ENCODE measurements at places on chromosomes 12 and 14.

GRCh38 chr14:92037989-92038388, 1.9 kb downstream of the TRIP11 start:
- no peak for DNase-seq

GRCh38 chr12:30000401-30000800, 216.7 kb upstream of the TMTC1 start:
- DNase-seq, result no peak

- peak; percentile 6 for DNase-seq
Observed at GRCh38 chr12:2291182-2291832, 238.5 kb downstream of the CACNA1C start.

DNA sequence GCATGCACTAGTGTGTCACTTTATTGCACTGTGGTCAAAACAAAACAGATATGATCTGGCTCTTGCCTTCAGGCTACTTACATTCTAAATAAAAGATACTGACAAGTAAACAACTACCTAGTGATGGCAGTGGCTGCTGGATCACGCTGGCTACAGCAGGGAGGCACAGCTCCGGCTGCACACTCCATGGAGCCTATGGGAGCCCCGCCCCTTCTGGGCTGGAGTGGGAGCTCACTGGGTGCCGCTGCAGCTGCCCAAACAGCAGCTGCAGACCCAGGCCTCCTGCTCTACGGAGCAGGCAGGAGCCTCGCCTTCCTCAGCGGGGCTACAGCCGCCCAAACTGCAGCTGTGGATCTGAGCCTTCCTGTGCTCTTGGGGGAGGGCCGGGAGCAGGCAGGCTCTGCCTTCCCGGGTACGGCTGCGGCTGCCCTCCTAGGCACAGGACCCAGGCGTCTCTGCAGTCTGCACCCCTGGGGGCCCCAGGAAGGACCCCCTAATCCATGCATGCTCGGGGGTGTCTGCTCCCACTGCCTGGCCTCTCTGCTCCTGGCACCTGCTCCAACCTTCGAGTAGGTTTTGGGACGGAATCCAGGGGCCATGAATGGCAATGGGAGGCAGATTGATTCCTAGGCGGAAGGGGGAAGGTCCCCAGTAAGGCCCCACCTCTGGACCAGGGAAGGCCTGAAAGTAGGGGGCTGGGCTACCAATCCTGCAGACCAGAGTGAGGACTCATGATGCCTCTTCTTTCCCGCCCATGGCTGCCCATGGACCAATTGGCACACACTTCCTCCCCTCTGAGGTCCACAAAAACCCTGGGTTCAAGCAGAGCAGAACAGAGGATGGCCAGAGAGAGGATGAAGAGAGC, 253.1 kb downstream of the ANO6 start:
- no peak for DNase-seq

DNA sequence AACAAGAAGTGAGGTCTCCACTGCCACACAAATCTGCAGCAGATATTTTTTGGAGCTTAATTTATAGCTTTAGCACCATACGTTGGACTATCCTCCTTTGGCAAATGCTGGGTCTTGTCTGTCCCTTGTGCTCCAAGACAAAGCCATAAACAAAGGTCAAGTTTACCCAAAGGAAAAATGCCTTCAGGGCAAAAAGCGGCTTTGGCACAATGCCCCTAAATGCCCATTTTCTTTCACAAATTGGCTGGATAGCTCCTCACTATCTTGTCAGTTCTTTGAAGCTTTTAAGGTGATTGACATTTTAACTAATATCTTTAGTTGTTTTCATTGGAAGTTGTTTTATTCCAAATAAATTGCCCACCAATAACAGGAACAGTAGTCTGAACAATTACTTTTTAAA, 59.6 kb downstream of the EML5 start:
- no peak for DNase-seq

- DNase-seq, result no peak
Observed at GRCh38 chr12:75208856-75209811, 505 bp downstream of the KCNC2 start.

DNA sequence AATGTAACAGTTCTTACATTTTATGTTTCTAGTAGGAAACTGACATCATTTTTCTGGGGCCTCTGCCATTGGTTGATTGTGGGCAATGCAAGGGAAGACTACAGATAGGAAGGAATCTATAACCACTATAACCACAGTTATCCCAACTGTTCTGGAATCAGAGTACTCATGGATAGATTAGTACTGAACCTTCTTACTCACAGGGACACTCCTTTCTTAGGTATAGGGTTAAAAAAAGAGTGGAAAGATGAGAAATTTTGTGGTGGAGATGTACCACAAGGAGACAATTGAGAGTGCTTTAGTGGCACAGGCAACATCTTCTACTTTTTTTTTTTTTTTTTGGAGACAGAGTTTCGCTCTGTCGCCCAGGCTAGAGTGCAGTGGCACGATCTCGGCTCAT, 21.0 kb downstream of the TMEM116 start:
- no peak for DNase-seq

- DNase-seq, result no peak
Observed at GRCh38 chr14:56273951-56274350, 155.7 kb downstream of the PELI2 start.

- DNase-seq, result no peak
Observed at GRCh38 chr14:24327303-24327702, 7.6 kb downstream of the ADCY4 start.

- DNase-seq, result no peak
Observed at GRCh38 chr12:102438827-102439210, 41.5 kb downstream of the IGF1 start.

DNA sequence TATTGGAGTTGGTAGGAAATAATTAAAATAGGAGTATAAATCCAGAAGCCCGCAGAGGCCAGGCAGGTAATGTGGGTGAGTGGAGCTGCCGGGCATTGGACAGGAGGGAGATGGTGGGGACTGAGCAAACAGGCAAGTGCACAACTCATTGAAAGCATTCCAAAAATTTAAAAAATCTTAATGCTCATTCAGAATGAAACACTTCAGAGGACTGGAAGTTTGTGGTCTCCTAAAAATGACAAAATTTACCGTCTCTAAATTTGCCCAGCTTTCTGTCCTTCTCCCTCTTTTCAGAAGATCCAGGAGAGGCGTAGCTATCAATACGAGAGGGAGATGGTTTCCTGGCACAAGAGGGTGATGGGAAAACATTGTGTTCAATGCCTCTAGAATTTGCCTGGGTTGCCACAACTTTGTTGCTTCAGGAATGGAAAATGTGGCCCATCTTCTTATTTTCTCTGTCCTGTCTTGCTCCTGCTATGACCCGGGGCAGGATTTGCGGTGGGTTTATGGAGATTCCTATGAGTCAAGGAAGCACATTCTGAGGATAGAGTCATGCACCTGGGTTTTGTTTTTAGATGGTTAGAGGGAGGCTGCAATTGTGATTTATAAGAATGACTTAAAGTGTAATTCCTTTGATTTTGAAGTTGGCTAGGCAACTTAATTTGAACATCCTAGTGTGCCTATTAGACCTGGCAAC, 72.2 kb downstream of the BORCS5 start:
- DNase-seq, result no peak

- DNase-seq, result no peak
Observed at GRCh38 chr14:51620056-51620455, 31.7 kb upstream of the FRMD6 start.

DNA sequence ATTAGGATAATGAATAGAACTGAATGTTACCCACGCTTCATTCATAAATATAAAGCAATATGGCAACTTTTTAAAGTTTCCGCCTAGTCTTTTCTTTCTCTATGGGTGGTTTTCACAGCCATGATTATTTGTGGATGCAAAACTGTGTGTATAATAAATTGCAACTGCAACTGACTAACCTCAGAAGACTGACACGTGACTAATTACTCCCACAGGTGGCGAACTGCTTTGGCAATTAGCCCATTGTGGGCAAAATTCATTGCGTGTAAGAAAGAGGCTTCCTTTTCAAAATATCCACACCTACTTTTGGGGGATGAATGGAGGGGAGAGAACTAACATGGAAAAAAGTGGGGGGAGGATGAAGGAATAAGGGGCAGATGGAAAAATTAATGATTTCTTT, 79.0 kb downstream of the SLC25A21 start:
- no peak for DNase-seq

DNA sequence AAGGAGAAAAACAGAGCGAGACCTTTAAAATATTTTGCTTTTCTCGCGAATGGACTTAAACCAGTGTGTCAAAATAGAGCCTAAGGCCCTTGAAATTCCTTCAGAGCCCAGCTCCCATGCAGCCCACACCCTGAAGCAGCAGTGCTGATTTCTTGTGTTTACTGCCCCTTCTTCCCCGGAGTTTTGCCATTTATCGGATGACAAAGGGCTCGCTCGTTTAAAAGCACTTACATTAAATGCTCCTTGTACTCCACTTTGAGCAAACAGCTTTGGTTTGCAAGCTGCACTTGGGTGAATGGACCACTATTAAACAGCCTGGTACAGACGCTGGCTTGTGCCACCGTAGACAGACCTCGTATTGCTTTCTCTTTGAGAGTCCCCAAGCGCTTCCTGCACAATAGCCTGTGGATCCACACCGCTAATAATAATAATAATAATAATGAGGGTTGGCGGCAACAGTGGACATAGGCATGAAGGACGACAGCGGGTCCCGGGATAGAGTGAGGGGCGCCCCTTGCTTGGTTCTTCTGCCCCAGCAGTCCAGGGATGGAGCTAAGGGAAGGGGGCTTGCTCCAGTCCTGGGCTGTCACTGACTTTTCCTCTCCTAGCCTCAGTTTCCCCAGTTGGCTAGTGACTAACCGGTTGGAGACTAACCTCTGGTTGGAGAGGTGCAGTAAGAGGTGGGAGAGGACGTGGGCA, 6.6 kb downstream of the DLK1 start:
- DNase-seq, result no peak

GRCh38 chr14:93859957-93860356, 67.2 kb upstream of the FAM181A start:
- no peak for DNase-seq

- no peak for DNase-seq
Observed at GRCh38 chr14:93333631-93334103, 831 bp upstream of the BTBD7 start.

All from stimulated activated CD4-positive, alpha-beta T cell treated with anti-CD3 and anti-CD28 coated beads, Interleukin-12 subunit alpha, Interleukin-12 subunit beta, amount 100 ng/mL, for 4 hours (primary cell).